ENCODE measurements at places on chromosomes 7 and 10. TPM values are rescaled to one million over a fixed set of nuclear protein-coding genes. Genes with fewer than 3 reads are reported as not detected.

DNA sequence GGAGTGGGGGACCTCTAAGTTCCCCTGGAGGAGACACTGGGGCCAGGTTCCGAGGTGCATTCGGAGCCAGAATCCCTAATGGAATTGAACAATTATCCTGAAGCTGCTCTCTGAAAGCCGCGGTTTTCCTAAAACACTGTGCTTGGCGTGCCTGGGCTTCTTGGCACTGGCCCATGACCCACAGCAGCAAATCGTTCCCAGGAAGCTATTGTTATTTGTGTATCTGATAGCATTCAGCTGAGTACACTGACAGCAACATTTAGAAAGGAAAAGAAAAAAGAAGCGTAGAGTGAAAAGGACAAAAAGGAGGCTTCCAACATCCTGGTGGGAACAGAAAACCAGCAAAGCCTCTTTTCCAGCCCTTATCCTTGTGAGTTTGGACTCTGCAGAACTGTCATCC is 339.8 kb downstream of the FRMD4A start:
- peak; percentile 82 for DNase-seq

DNA sequence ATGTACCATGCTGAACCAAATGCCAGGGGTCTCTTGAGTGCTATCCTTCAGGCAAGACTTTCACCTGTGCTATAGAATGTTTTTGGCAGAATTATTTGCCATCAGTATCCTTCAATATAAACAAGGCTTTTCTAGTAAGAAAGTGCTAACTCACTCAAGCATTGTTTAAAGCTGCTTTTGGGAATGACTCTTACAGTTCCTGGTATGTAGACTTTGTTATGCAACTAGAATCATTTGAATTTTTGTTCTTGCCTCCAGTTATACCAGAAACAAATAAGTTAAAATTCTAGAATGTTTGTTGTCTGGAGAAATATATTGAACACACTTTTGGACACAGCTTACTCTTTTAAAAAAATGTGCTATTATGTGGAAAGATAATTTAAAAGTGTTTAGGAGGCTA is 39.5 kb upstream of the RTKN2 start:
- no peak for DNase-seq

DNA sequence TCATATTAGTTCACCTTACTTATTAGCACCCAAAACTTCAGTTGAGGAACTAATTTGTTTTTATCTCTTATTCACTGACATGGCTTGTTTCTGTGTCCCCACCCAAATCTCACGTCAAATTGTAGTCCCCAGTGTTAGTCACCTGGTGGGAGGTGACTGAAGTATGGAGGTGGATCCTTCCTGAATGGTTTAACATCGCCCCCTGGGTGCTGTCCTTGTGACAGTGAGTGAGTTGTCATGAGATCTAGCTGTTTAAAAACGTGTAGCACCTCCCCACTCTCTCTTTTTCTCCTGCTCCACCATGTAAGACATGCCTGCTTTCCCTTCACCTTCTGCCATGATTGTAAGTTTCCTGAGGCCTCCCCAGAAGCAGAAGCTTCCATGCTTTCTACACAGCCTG is 75.0 kb upstream of the HECTD2 start:
- no peak for DNase-seq

DNA sequence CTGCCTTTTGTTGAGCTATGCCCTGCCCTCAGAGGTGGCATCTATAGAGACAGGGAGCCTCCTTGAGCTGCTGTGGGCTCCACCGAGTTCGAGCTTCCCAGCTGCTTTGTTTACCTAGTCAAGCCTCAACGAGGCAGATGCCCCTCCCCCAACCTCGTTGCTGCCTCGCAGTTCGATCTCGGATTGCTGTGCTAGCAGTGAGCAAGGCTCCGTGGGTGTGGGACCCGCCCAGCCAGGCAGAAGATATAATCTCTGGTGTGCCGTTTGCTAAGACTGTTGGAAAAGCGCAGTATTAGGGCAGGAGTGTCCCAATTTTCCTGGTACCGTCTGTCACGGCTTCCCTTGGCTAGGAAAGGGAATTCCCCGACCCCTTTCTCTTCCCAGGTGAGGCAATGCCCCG is 88.4 kb upstream of the CDK6 start:
- no peak for DNase-seq

DNA sequence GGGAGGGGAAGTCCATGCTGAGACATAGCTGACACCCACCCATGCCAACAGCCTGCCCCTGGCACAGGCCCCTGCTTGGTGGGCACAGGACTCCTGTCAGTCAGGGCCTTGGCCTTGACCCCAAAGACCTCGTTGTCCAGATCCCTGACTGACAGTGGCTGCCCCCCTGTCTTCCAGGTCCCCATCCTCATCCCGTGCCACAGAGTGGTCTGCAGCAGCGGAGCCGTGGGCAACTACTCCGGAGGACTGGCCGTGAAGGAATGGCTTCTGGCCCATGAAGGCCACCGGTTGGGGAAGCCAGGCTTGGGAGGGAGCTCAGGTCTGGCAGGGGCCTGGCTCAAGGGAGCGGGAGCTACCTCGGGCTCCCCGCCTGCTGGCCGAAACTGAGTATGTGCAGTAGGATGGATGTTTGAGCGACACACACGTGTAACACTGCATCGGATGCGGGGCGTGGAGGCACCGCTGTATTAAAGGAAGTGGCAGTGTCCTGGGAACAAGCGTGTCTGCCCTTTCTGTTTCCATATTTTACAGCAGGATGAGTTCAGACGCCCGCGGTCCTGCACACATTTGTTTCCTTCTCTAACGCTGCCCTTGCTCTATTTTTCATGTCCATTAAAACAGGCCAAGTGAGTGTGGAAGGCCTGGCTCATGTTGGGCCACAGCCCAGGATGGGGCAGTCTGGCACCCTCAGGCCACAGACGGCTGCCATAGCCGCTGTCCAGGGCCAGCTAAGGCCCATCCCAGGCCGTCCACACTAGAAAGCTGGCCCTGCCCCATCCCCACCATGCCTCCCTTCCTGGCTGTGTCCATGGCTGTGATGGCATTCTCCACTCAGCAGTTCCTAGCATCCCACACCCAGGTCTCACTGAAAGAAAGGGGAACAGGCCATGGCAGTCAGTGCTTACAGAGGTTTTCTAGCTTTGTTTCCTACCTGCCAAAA is 197.2 kb downstream of the EBF3 start:
- no peak for DNase-seq

GRCh38 chr10:132929953-132930548 is 12.3 kb downstream of the CFAP46 start:
- no peak for DNase-seq

- DNase-seq, result no peak
Measured at GRCh38 chr7:127256041-127256725, 3.4 kb upstream of the GRM8 start.

DNA sequence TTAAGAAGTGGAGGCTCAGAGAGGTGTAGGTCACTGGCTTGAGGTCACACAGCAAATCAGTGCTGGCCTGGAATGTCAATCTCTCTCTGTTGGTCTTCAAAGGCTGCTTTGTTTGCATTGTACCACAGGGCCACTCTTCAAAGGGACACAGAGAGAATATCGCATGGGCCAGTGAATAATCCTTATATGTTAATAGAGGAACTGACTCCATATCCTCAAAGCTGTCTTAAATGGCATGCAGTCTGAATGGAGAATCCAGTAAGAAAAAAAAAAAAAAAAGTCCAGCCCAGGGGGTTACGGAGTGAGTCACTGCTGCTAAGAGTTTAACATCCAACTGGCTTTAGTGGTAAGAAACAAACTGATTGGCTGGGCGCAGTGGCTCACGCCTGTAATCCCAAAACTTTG is 54.1 kb downstream of the NRAP start:
- DNase-seq, result peak; percentile 2

- peak; percentile 68 for DNase-seq
Measured at GRCh38 chr7:47573758-47574481, 8.0 kb downstream of the TNS3 start.

- DNase-seq, result no peak
Measured at GRCh38 chr10:114538181-114538906, 119.7 kb downstream of the ABLIM1 start.

DNA sequence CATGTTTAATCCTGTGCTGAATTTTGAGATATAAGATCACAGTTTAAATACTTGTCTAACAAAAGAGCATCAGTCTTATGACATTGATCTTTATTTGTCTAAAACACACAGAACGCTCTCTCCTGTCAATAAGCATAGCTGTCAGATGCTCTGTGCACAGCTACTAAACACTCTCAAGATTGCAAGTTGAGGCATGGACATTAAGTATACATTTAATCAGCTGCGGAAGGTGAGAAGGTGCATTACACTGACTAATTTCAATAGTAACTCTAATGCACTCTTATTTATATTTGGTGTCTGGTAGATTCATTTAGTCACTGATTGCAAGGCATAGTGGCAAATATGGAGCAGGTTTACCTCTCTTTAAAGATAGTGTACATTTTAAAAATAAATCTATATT is 580.3 kb upstream of the NRP1 start:
- no peak for DNase-seq

GRCh38 chr10:80161321-80162083 is 29.0 kb downstream of the PLAC9 start:
- DNase-seq, result no peak

GRCh38 chr7:45921381-45921698 is 268 bp upstream of the IGFBP3 start:
- no peak for DNase-seq

DNA sequence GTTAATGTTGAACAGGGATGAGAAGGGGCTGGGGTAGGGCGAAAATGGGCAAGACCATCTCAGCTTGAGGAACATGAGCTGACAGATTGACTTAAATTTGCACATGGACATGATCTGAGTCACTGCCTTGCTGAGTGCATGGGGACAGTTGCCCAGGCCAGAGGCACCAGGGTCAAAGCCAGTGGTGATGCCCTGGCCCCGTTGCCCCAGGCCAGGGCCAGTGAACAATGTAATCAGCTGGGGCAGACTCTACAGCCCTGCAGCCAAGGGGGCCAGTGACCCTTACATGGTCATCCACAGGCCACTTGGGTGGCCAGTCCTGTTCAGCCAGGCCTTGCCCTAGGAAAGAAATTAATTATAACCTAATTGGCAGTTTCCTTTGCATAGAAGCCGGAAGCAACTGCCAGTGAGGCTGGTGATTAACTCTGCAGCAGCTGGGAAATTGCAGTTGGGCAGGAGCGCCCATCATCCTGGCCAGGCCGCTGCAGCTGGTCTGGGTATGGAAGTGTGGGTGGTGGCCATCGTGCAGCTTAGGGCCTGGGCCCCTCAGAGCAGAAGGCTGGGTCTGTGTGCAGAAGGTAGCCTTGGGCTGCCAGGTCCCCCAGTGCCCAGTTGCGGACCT is 9.6 kb downstream of the RET start:
- DNase-seq, result peak; percentile 13

GRCh38 chr7:51471210-51471980 is 154.8 kb upstream of the COBL start:
- no peak for DNase-seq

DNA sequence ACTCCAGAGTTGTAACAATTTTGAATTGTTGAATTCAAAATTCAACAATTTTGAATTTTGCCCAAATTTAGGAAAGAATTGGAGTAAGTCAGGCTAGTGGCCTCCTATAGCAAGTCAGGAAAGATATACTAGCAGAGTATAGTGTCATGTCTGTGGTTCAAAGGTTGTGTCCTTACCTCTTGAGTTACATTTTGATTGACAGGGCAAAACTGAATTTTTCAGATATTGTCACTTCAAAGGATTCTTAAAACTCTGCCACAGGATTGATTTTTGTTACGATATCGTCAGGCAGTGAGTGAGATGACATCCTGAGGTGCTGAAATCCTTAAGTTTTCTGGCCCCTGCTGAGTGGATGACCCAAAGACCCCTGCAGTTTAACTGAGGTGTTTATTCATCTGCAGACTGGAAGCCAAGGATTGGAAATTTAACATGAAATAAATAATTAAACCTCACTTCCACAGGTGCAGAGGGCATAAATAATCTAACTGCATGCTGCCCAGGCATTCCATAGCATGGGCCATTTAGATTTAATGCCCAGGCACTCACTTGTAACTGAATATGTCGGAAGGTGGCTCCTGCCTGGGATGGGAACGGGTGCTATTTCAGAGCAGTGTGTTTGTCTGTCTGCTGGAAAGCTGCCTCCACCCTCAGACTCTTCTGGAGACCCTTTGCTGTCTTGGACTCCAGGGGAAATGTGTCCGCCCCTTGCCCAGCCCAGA is 50.8 kb downstream of the RBM20 start:
- DNase-seq, result no peak

- DNase-seq, result no peak
Measured at GRCh38 chr7:1675036-1675671, 5.1 kb downstream of the ELFN1 start.

- no peak for DNase-seq
Measured at GRCh38 chr10:58887474-58887873, 289.0 kb upstream of the PHYHIPL start.

DNA sequence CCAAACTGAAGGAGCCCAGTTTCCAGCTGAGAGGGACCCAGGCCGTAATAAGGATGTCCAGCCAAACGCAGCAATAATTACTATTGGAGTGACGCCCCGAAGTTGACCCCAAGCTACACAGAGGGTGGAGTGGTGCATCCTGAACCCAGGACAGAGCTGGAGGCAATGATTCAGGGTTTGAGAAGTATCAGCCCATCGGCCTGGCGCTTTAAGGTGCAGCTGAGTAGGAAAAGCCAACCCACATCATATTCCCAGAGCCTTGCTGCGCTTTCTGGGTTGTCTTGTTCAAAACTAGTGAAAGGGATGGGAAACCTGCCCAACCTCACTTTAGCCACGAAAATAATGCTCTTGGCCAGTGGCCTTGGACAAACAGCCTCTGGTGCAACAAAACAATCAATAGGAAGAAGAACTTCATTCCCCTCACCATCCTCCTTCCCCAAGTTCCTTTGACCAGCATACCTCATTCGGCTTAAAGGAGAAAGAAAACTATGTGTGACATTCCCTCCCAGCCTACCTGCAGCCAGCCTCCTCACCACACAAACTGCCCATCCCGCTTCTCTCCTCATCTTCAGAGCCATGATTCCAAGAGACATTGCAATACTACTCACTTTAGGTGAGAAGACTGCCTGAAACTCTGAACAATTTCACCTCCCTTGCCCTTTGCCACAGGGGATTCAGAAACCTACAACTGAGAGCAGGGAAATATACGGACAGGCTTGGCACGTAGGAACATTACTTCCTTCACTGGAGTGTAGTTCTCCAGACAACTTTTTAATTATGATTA is 217.2 kb upstream of the MKLN1 start:
- DNase-seq, result peak; percentile 58

Gene ASZ1
- total RNA-seq, result not detected

Gene ASIC3
- total RNA-seq, result 2.2 TPM

Gene KLLN
- total RNA-seq, result 0.77 TPM

Gene PRSS37
- total RNA-seq, result not detected

Gene PON1
- not detected for total RNA-seq

Gene JCAD
- total RNA-seq, result 12.1 TPM

Gene VWDE
- 0.51 TPM for total RNA-seq

Gene SYCE1
- total RNA-seq, result not detected

Gene NEUROG3
- not detected for total RNA-seq

Gene DENND2A
- total RNA-seq, result not detected

Gene CRHR2
- total RNA-seq, result not detected

Gene SPDYE11
- not detected for total RNA-seq

Gene TBX20
- not detected for total RNA-seq

All from LHCN-M2 (cell line).